Hepatocyte (in vitro differentiated cells): ENCODE measurements at places on chromosomes 2 and 18. TPM values are rescaled to one million over a fixed set of nuclear protein-coding genes. Genes with fewer than 3 reads are reported as not detected.

The CHN1 gene
- 19.2 and 29.0 TPM in 2 replicates for total RNA-seq

- no peak for DNase-seq
These were observed 80.7 kb downstream of the LYPD1 start for GRCh38 chr2:132589111-132589830.

The PROM2 gene
- total RNA-seq, result 1.2 and 2.8 TPM in 2 replicates

GRCh38 chr2:197555467-197555866 is 39.6 kb downstream of the MOB4 start:
- DNase-seq, result no peak

DNA sequence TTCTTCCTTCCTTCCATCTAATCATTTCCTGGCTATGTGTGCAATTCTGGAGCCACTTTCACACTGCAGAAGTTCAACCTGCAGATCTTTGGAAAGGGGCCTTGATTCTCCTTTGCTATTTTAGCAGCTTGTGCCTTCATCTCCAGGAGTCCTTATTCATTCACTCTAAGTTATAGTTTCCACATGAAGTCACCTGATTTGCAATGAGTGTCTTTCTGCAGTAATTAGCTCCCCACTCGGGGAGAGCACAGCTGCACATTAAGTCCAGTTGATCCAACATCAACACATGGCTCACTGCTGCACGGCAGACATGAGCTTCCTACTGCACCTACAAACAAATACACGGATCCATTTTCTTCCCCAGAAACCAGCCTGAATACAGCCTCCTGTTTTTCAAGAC is 323.1 kb upstream of the TNP1 start:
- DNase-seq, result no peak

The C2orf66 gene
- total RNA-seq, result 0.07 TPM in 1 of 2 replicates, not detected in the other

GRCh38 chr18:65938592-65939372 is 188.0 kb downstream of the CDH7 start:
- DNase-seq, result peak; percentile 27
